ENCODE measurements at places on chromosomes 4 and X.

GRCh38 chrX:46864606-46865005 is 27.8 kb downstream of the RP2 start:
- no peak for DNase-seq

DNA sequence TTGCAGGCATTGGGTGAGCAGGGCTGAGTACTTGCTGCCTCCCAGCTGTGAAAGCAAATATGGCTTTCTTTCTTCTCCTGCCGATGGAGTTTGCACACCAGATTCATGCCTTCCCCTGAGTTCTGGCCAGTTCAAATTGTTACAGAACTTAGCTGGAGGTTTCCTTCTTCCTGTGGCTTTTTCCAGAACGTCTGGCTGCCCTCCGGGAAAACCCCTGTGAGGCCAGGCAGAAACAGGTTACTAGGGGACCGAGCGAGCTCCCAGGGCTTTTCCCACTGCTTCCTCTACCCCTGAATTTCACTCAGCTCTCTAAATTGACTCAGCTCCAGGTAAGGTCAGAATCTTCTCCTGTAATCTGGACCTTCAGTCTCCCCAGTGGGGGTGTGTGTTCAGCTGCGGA is 482.4 kb downstream of the C4orf33 start:
- DNase-seq = no peak

DNA sequence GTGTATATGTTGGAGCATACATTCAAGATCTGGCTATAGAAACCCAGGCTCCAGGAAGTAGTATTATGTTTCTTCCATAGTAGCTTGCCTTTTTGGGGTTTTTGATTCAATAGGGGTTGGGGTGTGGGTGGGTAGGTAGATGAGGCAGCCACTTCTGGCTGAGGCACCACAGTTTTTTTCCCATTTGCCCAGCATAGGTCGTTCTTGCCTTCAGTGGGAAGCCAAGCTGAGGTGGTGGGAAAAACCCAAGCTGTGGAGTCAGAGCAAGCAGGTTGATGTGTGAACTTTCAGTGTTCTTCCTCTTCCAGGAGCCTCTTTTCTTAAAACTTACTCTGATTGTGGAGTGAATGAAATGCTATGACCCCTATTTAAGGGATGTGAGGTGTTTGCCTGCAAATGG is 67.0 kb upstream of the RPS6KA3 start:
- DNase-seq = no peak

DNA sequence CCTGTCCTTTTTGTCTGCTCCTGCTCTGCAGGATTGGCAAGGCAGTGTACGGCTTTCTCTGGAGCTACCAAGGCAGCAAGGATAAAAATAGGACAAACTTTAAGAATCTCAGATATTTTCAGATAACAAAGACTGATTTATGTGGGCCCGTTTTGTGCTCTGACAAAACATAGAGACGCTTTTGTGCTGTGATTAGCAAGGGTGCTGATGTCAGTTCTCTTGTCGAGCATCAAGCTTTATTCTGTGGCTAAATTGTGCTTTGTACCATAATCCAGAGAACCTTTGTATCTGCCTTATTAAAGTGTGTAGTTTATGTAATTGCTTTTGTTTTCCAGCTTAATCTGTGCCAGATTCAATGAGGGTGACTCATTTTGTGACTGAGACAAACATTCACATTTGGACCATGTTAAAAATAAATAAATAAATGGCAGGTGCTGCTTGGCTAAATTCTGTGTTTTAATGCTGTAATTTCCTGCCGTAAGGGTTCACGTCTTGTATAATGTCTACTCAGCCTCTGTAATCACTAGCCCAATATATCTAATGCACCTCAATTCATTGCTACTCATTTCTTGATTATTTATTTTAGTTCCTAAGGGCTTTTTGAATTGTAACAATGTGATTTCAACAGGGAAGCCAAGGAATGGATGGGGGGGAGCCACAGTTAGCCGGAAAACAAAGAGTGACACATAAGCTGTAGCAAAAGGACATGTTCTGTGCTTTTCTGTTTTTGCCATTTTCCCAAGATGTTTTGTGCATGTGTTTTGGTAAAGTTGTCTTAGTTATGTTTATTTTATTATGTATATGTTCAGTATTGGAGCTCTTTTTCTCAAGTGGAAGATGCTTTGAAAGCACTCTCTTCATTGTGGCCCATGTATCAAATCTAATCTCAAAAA is 75.1 kb downstream of the GAB1 start:
- DNase-seq = no peak

GRCh38 chrX:77293331-77293995 is 153.7 kb upstream of the FGF16 start:
- no peak for DNase-seq

GRCh38 chr4:129080129-129080528 is 13.2 kb downstream of the SCLT1 start:
- no peak for DNase-seq

GRCh38 chr4:126051689-126052424 is 737.1 kb downstream of the FAT4 start:
- DNase-seq = no peak

DNA sequence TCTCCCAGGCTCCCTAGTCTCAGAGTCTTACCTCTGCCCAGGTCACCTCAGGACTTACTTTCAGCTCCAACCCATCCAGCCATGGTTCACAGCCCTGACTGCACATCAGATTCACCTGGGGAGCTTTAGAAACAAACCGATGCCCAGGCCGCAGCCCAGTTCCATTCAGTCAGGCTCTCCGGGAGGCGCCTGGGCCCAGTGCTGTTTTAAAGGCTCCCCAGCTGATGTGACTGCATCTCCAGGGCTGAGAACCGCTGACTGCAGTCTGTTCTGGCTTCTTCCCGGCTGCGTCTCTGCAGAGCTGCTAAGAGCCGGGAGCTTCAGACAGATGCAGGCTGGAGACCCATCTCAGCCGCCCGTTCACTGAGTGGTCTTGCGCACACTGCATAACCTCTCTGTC is 44.4 kb upstream of the LGI2 start:
- no peak for DNase-seq

- no peak for DNase-seq
Observed at GRCh38 chr4:75654905-75655304, 18.3 kb downstream of the G3BP2 start.

GRCh38 chrX:21174439-21174838 is 199.8 kb upstream of the CNKSR2 start:
- no peak for DNase-seq

GRCh38 chr4:82104578-82104977 is 269.2 kb downstream of the HNRNPD start:
- no peak for DNase-seq

DNA sequence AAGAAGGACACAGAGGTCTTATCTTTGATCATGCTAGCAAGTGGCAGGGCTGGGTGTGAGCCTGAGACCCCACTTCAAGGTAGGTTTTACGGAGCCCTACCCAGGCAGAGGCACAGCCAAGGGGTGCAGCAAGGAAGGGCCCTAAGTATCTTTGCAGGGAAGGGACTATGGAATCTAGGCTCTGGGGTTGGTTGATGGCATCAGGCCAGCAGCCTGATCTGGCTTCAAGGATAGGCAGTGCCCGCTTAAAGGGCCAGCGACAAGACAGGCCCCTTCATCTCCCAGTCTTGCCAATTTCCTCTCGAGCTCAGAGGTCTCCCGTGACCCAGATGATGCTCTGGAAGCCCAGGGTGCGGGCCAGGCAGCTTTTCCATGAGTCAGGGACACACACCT is 5.8 kb downstream of the ABLIM2 start:
- no peak for DNase-seq
